ENCODE measurements at places on chromosomes 1 and 21.

- DNase-seq = peak; percentile 56
Measured at GRCh38 chr1:64875101-64875500, 91.2 kb downstream of the JAK1 start.

GRCh38 chr1:45610589-45611226, 13.1 kb downstream of the CCDC17 start:
- no peak for DNase-seq

DNA sequence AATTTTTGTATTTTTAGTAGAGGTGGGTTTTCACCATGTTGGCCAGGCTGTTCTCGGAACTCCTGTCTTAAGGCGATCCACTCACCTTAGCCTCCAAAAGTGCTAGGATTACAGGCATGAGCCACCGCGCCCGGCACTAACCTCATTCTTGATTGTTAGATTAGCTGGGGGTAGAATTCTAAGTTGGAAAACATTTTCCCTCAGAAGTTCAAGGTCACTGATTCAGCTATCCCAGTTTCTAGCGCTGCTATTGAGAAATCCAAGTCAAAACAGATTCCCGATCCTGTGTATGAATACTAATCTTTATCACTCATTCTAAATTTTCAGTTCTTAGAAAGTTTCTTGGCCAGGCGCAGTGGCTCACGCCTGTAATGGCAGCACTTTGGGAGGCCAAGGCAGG, 24.4 kb upstream of the EFNA1 start:
- no peak for DNase-seq

DNA sequence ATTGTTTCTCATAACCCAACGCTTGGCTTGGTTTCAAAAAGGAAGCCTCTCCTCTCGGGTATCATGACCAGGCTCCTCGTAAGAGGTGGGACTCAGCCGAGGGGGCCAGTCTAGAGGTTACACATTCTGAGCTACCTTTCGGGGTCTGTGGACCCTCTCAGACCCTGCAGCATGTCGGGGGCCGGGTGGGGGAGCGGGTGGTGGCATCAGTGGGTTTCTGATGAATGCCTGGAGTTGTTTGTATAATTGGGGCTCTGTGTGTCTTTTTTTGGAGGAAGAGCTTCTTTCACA, 229.3 kb downstream of the CAMTA1 start:
- no peak for DNase-seq

DNA sequence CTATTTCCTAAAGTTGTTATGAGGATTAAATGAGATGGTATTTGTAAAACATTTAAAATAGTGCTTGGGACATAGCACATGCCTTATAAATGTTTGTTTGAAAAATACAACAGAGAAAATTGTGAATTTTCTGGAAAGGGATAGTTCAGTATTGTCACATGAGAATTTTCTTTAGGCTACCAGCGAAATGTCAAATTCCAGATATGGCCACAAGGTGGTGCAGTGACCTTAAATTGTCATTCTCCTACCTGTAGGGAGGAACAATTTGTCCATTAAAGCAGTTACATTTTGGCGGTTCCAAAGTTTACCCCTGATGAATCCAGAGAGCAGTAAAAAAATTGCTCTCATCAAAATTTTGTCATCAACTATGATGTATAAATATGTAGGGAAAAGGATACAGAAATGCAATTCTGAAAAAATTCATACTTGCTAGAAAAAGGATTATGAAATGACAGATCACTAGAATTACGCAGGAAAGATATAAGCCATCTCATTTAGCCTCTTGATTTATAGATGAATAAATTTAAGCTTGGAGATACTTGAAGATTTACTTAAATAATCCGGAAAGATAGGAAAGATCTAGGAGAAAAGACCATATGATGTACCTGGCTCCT, 50.2 kb upstream of the TSHB start:
- DNase-seq = peak; percentile 58

- no peak for DNase-seq
Measured at GRCh38 chr21:37542512-37542911, 175.9 kb downstream of the DYRK1A start.

DNA sequence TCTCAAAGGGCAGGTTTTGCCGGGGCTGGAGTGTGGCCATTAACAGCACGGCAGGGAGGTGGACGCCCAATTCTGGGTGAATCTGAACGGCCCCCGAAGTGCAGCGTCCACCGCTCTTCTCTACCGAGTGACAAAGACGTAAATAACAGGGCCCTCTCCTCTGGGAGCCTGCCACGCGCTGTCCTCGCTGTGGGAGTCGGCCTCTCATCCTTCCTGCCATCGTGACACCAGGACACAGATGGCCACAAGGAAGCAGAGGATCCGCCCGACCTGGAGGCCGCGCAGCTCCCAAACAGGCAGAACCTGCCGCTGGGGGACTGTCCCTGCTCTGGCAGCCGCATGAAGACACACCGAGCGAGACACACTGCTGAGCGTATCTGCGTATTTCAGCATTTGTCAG, 12.1 kb upstream of the CDK11B start:
- DNase-seq = peak; percentile 2

DNA sequence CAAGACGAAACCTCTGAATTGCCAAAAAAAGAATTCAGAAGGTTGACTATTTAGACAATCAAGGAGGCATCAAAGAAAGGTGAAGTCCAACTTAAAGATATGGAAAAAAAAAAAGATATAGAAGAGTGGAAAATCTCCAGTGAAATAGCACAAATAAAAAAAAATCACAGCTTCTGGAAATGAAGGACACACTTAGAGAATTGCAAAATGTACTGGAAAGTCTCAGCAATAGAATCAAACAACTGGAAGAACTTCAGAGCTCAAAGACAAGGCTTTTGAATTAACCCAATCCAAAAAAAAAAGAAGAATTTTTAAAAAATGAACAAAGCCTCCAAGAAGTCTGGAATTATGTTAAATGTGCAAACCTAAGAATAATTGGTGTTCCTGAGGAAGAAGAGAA, 31.8 kb downstream of the CD2 start:
- no peak for DNase-seq

DNA sequence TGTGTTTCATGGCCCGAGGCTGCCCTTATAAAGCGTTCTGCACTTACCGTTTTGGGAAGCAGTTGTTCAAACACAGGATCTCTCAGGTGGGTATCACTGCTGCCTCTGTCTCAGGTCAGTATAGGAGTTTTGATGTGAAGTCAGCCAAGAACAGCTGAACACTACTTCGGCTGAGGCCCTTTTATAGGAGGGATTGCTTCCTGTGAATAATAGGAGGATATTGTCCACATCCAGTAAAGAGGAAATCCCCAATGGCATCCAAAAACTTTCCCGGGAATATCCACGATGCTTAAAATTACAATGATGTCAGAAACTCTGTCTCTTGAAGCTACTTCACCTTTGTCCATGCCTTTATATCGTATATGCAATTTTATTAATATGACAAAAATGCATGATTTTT, at the start of gene SELE:
Gene SELE, minus strand, starts transcription at position 156 of the 400 bp plus-strand sequence. CDS start 467 bp downstream, outside the sequence.
- DNase-seq = no peak

DNA sequence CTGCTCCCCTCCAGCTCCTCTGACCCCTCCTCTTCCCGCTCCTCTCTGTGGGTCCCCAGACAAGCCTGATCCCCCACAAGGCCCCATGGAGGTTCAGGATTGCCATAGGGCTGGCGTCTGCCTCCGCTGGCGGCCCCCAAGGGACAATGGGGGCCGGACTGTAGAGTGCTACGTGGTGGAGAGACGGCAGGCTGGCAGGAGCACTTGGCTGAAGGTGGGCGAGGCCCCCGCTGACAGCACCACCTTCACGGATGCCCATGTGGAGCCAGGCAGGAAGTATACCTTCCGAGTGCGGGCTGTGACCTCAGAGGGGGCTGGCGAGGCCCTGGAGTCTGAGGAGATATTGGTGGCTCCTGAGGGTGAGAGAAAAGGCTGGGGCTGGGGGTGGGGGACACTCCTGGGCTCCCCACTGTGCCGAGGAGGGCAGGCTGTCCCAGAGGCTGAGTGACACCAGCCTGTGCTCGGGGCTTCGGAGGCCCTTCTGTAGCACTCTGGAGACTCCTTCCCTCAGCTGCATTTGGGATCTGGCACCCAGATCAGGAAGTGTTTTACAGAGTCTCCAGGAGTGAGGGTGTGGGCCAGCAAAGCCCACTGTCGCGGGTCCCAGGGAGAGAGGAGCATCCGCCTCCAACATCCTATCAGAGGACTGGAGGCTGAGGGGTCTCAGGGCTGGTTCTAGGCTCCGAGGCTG, 25.9 kb downstream of the IGFN1 start:
- DNase-seq = no peak

GRCh38 chr1:87678266-87678665, 349.6 kb downstream of the LMO4 start:
- no peak for DNase-seq

GRCh38 chr1:175911138-175911537, 167.7 kb upstream of the TNR start:
- no peak for DNase-seq

Measured in BE2C (cell line).